Kasumi-1 (cell line): ENCODE measurements at places on chromosomes 12 and 14.

GRCh38 chr12:128587918-128588317 is 235.8 kb downstream of the SLC15A4 start:
- DNase-seq = no peak

DNA sequence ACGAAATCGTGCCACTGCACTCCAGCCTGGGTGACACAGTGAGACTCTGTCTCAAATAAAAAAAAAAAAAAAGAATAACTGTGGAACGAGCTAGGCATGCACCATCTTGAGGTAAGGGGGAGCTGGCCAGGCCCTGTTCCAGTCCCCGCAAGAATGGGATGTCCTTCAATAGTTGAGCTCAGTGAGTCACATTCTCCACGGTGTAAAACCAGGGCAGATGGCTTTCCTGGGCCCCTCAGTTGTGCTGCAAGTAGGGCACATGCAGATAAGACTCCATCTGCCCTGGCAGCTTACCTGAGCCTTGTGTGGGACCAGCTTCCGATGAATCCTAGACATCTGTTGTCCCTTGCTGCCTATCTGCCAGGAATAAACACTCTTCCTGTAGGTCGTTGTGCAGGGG is 312.1 kb downstream of the VRK1 start:
- DNase-seq = no peak

- DNase-seq = no peak
Observed at GRCh38 chr12:49020441-49020840, 1.9 kb upstream of the PRKAG1 start.

- DNase-seq = no peak
Observed at GRCh38 chr14:24055971-24056799, 4.4 kb downstream of the CARMIL3 start.

- no peak for DNase-seq
Observed at GRCh38 chr14:50212726-50213125, 18.7 kb downstream of the SOS2 start.

DNA sequence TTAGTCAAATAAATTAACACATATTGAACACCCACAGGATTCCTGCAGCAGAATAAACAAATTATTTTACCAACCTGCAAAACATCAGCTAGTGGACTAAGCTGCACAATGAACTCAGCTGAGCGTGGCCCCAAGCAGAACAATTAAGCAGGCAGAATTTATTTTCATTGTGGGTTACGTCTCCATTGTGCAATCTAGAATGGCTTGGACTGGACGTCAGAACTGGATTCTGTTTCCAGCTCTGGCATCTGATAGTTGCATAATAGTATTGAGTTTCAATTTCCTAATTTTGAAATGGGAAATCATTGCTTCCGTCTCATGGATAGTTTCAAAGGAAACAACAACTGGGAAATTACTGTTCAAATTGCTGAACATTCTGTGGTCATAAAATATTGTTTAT is 35.5 kb upstream of the RERG start:
- no peak for DNase-seq

GRCh38 chr14:37729218-37729617 is 133.8 kb downstream of the TTC6 start:
- no peak for DNase-seq

DNA sequence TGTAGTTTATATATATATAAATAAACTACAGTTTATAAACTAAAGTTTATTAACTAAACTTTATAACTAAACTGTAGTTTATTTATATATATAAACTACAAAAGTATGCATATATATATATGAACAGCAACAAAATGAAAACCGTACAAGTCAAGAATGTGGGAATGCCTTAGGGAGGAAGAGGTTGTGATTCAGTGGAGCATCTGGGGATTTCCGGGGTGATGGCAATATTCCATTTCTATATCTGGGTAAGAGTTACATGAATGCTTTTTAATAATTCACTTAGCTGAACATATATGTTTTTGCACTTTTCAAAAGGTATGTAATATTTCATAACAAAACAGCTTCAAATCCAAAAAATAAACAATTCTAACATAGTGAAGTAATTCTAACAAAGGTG is 30.1 kb upstream of the CAND1 start:
- no peak for DNase-seq

DNA sequence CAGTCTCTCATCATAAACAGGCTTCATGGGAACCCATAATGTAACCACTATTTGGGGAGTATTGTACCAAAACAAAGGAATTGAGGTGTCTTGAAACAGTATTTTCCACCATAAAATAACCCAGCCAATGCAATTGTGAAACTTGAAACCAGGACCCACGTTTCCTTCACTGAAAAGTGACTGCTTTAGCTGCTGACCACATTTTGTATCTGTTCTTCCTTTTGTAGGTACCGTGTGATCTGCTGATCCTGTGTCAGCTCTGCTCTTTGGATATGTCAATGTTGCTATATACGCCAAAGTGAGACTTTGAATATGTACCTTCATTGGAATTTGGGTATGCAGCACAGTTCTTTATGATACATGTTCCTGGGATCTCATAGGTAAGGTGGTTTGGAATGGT is 95.1 kb upstream of the CNTN1 start:
- DNase-seq = no peak

DNA sequence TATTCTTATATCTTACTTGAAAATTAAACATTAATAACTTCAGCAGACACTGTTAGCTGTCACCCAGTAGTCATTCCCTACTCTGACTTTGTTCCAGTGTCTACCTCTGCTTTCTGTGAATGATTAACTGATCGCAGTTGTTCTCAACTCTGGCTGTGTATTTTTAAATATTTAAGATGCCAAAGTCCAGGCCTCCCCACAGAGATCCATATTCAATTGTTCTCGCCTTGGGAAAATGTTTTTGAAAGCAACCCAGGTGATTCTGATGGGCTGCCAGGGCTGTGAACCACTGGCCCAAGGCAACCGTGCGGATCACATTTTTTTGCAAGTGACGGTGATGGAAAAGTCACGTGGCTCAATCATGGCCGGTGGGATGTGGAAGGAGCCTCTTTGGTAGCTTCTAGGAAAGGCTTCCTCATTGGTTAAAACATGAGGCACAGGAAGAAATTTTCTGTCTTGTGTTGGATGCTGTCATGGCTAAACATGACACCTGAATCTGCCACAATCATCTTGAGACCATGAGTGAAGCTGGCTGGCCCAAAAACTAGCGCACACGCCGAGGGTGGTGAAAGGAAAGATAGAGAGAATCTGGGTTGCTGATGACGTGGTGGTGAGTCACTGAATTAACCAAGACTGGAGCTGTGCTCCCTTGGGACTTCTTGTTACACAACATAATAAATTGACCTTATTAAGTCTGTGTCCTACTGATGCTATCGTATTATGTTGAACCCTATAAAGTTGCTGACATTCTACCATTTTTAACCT is 37.2 kb downstream of the RDH12 start:
- no peak for DNase-seq

DNA sequence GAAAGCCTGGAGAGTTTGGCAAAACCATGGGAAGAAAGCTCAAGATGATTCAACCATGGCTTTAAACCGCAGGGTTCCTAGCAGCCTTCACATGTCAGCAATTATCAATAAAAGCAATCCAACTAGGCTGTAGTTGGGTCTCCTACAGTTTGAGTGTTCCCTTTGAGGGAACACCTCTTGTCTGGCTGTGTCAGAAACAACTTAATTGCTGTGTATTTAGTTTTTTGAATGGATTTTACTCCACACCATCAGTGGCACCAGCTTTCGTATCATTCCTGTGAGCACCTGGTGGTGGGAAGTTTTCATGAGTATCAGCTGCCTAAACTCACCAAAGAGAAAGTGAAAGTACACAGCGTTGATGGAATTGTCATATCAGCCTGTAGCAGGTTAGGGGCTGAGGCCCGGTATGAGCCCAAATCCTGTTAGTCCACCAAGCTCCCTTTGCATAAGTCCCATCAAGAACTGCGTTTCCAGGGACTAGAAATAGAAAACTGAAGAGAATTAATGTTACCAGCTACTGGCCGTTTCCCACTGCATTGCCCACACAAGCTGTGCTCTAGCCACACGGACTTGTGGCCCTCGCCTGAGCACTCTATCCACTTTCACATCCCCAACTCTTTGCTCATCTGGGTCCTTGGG is 10.9 kb upstream of the IL26 start:
- DNase-seq = peak; percentile 29

DNA sequence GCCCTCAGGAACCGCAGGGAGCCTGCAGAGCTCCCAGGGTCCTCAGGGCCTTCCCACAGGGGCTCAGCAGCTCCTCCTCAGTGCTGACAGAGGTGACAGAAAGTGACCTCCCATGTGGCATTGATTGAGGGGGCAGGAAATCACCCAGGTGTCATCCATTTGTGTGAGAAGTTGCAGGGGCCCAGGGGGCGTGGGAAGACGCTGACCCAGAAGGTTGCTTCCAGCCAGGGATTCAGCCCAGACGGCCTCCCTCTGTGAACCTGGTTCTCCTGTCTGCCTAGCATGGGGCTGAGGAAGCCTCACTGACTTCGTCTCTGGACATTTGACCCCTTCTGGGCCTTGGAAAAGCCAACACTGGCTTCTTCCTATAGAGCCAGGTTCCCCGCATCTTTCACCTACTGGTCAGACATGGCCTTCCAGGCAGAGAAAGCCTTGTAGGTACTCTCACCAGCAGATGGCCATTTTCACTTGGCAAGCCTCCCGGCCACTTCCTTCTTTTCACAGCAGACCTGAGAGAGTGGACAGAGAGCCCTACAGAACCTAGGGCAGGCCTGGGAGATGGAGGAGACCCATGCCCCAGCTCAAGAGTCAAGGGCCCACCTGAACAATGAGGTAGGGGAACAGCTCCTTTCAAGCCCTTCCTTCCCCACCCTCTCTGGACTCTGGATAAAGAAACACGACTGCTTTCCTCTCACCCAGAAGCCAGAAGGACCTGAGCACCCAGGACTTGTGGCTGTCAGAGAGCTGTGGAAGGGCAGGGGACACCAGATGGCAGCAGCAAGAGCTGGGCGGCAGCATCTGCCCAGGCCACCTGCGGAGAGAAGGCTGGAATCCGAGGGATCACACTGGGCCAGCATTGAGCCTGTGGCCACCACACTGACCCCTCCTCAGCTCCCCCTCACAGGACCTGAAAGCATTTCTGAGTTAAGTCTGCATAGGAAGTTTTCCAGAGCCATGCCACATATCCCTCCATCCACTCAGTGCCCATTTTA is 377.8 kb downstream of the DPF3 start:
- DNase-seq = no peak

DNA sequence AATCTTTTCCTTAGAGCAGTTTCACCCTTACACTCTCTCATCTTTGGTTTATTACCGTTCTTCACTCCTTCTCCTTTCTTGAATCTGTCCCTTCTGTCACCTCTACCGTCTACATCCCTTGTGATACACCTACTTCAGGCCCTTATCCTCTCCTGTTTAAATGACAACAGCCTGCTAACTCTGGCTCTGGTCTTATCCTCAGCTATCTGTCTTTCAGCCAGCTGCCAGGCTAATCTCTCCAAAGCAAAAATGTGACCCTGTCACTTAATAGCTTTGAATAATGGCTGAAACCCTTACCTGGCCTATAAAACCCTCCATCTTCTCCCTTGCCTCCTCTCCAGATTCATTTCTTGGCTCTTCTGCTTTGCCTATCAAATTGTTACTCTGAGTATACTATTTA is 32.3 kb downstream of the BEST3 start:
- no peak for DNase-seq

DNA sequence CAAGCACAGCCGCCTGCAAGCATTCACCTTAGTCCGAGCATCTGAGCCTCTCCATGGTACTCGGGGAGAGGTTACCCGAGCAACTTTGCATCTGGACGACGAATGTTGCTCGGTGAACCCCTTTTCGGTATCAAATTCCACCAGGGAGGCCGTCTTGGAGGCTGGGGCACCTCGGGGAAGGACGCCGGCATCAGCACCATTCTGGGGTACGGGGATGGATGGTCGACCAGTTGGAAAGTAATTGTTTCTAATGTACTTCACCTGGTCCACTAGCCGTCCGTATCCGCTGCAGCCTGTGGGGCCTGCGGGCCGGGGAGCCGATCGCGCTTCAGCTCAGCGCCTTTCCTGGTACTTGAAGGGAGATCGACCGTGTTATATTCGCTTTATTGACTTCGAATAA is 161.7 kb upstream of the RTL1 start:
- no peak for DNase-seq

DNA sequence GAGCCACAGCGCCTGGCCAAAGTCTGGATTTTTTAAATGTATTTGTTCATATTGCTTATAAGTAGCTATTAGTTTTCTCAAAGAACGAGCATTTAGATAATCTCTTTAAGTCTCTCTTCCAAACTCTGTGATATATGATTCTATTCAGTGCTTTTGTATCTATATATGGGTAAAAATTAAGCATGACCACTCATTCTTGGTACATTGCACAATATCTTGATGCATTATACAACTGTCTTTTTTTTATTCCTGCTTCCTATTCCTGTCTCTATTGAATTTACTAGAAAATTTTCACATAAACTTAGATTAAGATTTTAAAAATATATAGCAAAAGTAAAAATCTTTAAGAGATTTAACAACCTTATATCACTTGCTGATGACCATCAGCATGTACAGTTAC is 29.1 kb downstream of the SOCS2 start:
- DNase-seq = no peak

DNA sequence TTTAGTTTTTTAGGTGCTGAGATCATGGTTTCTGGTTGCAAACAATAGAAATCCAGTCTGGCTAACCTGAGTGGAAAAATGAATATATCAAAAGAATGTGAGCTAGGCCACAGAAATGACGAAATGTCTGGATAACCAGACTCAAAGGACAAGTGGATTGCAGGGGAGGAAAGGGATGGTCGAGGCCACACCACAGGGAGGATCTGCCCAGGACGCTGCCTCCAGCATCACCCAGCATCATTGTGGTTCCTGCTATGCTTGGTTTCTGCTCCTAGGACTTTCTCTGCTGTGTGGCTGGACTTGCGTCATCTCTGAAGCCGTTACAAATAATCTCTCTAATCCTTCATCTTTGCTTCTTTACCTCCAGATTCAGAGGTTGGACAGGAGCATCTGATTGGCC is 80.4 kb downstream of the TTC8 start:
- no peak for DNase-seq

GRCh38 chr14:98236314-98236713 is 1035.7 kb downstream of the BCL11B start:
- DNase-seq = no peak

DNA sequence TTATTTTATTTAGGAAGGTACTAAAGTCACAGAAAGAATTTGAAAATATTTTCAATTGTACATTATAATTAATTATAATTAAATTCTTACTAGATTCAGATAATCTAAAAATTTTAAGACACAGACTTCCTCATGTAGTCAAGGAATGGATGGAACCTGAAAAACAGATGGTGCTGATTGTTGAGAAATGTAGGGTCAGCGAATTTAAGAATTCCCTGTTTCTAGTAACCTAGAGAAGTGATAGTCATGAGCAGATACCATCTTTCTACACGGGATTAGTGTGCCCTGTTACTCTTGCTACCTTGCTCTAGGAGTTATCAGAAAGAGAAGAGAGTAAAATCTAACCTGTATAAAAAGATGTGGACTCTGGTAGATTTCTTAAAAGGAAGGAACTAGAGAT is 37.5 kb upstream of the PTHLH start:
- DNase-seq = no peak

GRCh38 chr14:30283822-30284446 is 275.0 kb upstream of the G2E3 start:
- DNase-seq = peak; percentile 51

GRCh38 chr12:89697296-89697695 is 11.3 kb downstream of the ATP2B1 start:
- peak; percentile 34 for DNase-seq
